ENCODE measurements at places on chromosomes 3 and 15. TPM values are rescaled to one million over a fixed set of nuclear protein-coding genes. Genes with fewer than 3 reads are reported as not detected.

DNA sequence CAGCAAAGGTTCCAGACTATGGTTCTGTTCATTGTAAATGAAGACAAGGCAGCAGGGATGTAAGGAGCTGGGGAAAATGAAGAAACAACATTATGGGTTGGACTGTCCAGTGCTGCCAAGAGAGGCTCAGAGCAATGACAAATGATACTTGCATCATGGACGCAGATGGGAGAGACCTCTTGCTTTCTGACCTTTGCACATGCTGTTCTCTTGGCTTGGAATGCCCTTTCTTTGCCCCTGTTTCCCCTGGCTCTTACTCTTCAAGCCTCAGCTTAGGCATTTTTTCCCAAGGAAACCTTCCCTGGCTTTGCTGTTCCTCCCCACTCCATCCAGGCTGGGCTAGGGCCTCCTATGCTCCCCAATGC lies 59.9 kb upstream of the RAD18 start:
- H3K4me3 ChIP-seq, result no peak overlapping the region
- no peak for DNase-seq
- H3K27ac ChIP-seq, result no peak overlapping the region
- no peaks in the 10 kb centered on the region for H3K36me3 ChIP-seq
- no peaks in the 10 kb centered on the region for H3K4me1 ChIP-seq

GRCh38 chr15:79088426-79089205 lies 2.0 kb downstream of the RASGRF1 start:
- H3K4me3 ChIP-seq, result no peak overlapping the region
- no peak for DNase-seq
- H3K27ac ChIP-seq, result no peak overlapping the region
- peaks cover 2% of the 10 kb centered on the region for H3K36me3 ChIP-seq
- peaks cover 5% of the 10 kb centered on the region for H3K4me1 ChIP-seq

DNA sequence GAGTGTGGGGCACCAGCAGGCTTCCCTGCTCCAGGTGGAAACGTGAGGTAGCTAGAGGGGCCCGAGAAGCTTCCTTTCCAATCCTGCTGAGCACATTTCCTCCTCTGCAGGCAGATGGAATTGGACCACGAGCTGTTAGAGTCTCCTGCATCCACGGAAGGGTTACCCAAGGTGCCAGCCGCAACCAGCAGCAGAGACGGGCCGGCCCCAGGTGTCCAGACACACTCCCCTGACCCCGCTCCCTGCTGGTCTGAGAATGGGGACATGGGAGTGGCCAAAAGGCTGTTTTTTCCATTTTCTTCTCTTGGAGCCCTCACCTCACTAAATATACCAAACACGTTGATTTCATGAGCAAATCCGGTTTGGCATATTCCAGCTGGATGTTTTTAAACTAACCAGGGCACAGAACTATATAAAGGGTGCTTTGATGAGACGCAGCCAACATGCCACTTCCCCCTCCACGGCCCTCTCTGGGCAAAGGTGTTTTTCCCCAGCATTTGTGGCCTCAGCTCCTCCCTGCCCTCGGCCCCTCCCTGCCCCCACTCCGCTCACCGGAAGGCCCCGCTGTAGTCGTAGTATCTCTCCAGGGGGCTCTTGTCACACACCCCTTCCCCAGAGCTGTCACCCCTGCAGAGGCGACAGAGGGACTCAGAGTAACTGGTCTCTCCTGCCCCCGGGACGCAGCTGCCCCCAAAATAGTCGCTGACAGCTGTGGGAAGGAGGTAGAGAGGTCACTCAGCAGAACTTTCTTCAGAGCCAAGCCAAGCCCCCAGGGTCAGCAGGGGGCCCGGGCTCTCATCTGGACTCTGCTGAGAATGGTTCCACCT lies 7.0 kb downstream of the MELTF start:
- H3K27ac ChIP-seq, result no peak overlapping the region
- H3K4me1 ChIP-seq, result peaks cover 14% of the 10 kb centered on the region
- H3K36me3 ChIP-seq, result no peaks in the 10 kb centered on the region
- no peak overlapping the region for H3K4me3 ChIP-seq

DNA sequence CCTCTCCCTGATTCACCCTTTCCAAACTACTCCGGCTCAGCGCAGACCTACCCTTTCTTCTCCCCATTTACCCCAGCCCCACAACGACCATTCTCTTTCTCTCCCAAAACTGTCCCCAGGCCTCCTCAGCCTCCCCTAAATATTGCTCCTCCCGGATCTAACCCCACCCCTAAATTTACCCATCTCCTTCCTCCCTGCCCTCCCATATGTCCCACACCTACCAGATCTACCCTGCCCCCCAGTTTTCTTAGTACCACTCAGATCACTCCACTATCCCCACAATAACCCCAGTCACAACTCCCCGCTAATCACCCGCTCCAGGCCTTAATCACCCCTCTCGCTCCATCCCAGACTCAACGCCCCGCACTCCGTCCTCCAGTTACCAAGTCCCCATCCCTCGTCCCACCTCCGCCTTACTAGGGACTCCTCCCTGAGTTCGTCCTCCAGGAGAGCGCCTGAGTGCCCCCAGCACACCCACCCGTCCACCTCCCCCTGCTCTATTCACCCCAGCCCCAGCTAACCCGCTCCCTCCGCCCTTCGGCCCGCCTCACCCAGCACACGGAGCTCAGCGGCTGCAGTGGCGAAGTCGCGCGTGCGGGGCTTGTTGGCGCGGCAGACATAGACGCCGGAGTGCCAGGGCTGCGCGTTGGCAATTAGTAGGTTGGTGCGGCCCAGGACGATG lies 18.6 kb upstream of the IGDCC3 start:
- H3K27me3 ChIP-seq, result peaks cover 67% of the 10 kb centered on the region
- H3K4me1 ChIP-seq, result no peaks in the 10 kb centered on the region
- no peaks in the 10 kb centered on the region for H3K36me3 ChIP-seq
- no peak overlapping the region for H3K4me3 ChIP-seq
- no peak overlapping the region for H3K27ac ChIP-seq
- DNase-seq, result no peak

Gene EHHADH
- 2.0 TPM for total RNA-seq

DNA sequence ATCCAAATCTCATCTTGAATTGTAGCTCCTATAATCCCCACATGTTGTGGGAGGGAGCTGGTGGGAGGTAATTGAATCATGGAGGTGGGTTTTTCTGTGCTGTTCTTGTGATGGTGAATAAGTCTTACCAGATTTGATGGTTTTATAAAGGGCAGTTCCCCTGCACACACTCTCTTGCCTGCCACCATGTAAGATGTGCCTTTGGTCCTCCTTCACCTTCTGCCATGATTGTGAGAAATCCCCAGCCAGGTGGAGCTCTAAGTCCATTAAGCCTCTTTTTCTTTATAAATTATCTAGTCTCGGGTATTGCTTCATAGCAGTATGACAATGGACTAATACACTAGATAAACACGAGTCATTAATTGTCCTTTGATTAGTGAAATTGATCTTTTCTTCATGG lies 214.5 kb upstream of the CFAP20DC start:
- no peaks in the 10 kb centered on the region for H3K27me3 ChIP-seq
- no peak overlapping the region for H3K27ac ChIP-seq
- no peaks in the 10 kb centered on the region for H3K36me3 ChIP-seq
- H3K4me1 ChIP-seq, result no peaks in the 10 kb centered on the region
- no peak overlapping the region for H3K4me3 ChIP-seq
- DNase-seq, result no peak

GRCh38 chr15:40451527-40452158 lies 10.9 kb downstream of the BAHD1 start:
- peaks cover 59% of the 10 kb centered on the region for H3K4me1 ChIP-seq
- H3K36me3 ChIP-seq, result peaks cover 2% of the 10 kb centered on the region
- H3K4me3 ChIP-seq, result no peak overlapping the region
- H3K27ac ChIP-seq, result peak overlapping the region; percentile 85
- DNase-seq, result no peak

Gene RBMS3
- total RNA-seq, result 0.38 TPM

Gene LDHAL6B
- not detected for total RNA-seq

DNA sequence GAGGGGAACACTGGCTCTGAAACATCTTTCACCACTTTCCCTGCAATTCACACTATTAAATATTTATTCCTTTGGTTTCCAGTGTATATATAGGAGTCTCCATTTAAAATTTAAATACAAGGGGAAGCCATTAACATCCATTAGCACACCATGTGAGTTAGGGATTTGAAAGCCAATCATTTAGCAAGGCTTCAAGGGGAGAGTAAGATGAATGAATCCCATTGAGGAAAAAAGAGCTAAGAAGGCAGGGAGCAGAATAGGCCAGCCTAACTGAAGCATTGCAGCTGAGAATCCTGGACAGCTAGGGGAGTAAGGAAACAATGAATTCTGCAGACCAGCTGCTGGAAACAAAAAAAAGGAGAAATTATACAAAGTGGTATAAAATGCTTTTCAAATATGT lies 426.1 kb downstream of the IL5RA start:
- H3K36me3 ChIP-seq, result no peaks in the 10 kb centered on the region
- H3K27ac ChIP-seq, result no peak overlapping the region
- H3K4me1 ChIP-seq, result no peaks in the 10 kb centered on the region
- H3K4me3 ChIP-seq, result no peak overlapping the region
- no peaks in the 10 kb centered on the region for H3K27me3 ChIP-seq
- no peak for DNase-seq

GRCh38 chr3:56309465-56309864 lies 158.8 kb downstream of the ERC2 start:
- no peaks in the 10 kb centered on the region for H3K4me1 ChIP-seq
- H3K27me3 ChIP-seq, result no peaks in the 10 kb centered on the region
- H3K4me3 ChIP-seq, result no peak overlapping the region
- no peaks in the 10 kb centered on the region for H3K36me3 ChIP-seq

- H3K36me3 ChIP-seq, result no peaks in the 10 kb centered on the region
- no peak overlapping the region for H3K27ac ChIP-seq
- no peaks in the 10 kb centered on the region for H3K4me1 ChIP-seq
Observed at GRCh38 chr15:38021259-38021658, 86.8 kb downstream of the TMCO5A start.

- no peaks in the 10 kb centered on the region for H3K4me1 ChIP-seq
- H3K27ac ChIP-seq, result no peak overlapping the region
- H3K4me3 ChIP-seq, result no peak overlapping the region
Observed at GRCh38 chr3:192061426-192061825, 600.5 kb downstream of the PYDC2 start.

DNA sequence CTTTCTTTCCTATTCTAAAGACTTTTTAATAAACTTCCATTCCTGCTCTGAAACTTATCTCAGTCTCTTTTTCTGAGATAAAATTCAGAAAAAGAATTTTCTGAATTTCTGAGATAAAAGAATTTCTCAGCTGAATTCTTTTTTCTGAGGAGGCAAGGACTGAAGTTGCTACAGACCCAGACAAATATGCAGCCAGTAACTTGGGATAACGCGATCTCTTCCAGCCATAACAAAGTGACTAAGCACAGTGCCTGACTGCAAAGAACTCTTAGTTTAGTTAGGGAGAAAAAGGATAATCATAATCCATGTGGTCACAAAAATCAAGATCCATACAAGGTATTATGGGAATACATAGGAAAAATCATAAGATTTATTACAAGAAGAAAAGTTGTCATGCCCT lies 222.0 kb upstream of the GAP43 start:
- H3K27me3 ChIP-seq, result no peaks in the 10 kb centered on the region
- no peaks in the 10 kb centered on the region for H3K36me3 ChIP-seq
- H3K4me3 ChIP-seq, result no peak overlapping the region
- no peak overlapping the region for H3K27ac ChIP-seq
- no peaks in the 10 kb centered on the region for H3K4me1 ChIP-seq

Gene ISLR2
- total RNA-seq, result 0.08 TPM

GRCh38 chr3:118641608-118642007 lies 393.0 kb downstream of the IGSF11 start:
- no peak overlapping the region for H3K27ac ChIP-seq
- DNase-seq, result no peak
- no peaks in the 10 kb centered on the region for H3K27me3 ChIP-seq
- H3K36me3 ChIP-seq, result no peaks in the 10 kb centered on the region
- no peak overlapping the region for H3K4me3 ChIP-seq
- H3K4me1 ChIP-seq, result no peaks in the 10 kb centered on the region

Gene SEMA3B
- 0.38 TPM for total RNA-seq

Gene PCOLCE2
- total RNA-seq, result not detected

DNA sequence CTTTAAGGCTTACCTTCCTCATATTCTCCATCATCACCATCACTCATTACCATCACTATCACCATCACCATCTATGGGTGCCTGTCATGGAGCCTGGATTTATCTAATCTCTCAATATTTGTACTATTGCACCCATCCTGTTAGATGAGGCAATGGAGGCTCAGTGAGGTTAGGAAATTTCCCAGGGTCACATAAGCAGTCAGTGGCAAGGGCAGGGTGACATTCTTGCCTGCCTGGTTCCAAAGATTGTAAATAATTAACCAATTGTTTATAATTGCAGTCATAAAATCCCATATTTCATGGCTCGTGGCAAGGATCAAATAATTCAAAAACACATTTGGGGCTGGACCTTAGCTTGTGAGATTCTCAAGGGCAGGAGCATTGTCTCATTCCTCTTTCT lies 55.2 kb downstream of the MGLL start:
- H3K4me1 ChIP-seq, result peaks cover 12% of the 10 kb centered on the region
- DNase-seq, result no peak
- no peak overlapping the region for H3K4me3 ChIP-seq
- H3K27ac ChIP-seq, result no peak overlapping the region
- H3K36me3 ChIP-seq, result no peaks in the 10 kb centered on the region

DNA sequence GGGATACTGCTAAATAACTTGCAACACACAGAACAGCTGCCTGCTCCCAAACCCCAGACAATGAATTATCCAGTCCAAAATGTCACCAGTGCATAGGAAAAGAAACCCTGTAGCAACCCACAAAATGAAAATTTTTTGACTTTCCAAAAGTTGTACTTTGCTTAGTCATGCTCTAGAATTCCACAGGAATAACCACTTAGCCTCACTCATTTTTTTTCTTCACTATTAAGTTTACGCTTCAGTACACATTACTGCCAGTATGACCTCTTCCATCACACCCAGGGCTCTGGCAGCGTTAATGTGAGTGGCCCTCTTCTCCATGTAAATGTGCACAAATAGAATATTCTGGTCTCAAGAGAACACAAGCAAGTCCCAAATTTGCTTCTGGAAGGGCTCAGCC lies 259.8 kb downstream of the MAGI1 start:
- H3K4me3 ChIP-seq, result no peak overlapping the region
- H3K27me3 ChIP-seq, result peaks cover 3% of the 10 kb centered on the region
- H3K27ac ChIP-seq, result no peak overlapping the region
- no peak for DNase-seq

Measured in activated CD4-positive, alpha-beta memory T cell treated with anti-CD3 and anti-CD28 coated beads, Interleukin-2, amount 10 ng/mL, durations not matched to agents 7 days and 5 days (primary cell).